HL-60 (cell line): ENCODE measurements at places on chromosomes 7 and 10.

DNA sequence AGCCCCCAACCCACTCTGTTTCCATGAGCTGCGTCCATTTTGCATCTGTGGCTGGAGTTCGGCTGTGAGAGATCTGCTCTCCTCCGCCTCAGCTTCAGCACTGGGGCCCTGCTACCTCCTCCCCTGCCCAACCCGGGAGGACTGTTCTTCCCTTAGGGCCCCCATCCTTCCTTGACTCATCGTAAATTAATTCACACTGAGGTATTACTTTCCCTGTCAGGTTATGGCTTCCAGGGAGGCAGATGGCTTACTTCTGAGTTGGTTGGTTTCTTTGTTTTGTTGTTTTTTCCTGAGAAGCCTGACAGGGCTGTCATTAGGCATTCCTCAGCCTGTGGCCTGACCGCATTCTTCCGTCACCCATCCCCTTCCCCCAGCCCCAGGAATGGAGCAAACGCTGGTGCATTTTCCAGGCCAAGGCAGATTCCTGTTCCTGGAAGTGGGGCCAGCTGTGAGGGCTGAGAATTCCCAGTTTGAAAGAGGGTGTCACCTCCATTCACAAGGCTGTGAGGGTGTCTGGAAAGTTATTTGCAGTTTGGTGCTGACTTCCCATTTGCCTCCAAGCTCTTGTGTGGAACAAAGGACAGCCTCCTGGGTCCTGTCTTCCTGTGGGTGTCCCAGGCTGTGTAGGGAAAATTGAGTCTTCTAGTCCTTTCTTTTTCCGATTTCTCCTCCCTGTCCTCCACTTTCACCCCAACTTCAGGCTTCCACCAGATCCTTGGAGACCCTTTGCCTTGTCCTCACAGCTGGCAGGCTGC, 11.7 kb downstream of the CPA5 start:
- no peak for DNase-seq

GRCh38 chr7:130281260-130281659, 11.7 kb upstream of the CPA4 start:
- no peak for DNase-seq

DNA sequence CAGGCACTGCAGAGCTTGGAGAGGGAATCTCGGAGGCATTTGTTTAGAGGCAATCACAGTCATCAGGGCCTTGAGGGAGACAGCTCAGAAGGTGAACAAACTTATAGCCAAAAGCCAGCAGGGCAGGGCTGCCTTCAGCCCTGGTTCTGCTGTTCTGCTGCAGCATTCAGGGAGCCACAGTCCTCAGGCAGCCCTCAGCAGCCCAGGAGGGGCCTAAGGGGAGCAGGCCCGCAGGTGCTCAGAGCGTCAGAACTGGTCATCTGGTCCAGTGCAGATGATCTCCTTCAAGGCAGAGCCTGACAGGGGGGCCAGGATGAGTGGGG, 84.7 kb downstream of the ARHGAP22 start:
- DNase-seq, result no peak

- no peak for DNase-seq
Observed at GRCh38 chr7:100247152-100247757, 27.5 kb downstream of the PVRIG start.

DNA sequence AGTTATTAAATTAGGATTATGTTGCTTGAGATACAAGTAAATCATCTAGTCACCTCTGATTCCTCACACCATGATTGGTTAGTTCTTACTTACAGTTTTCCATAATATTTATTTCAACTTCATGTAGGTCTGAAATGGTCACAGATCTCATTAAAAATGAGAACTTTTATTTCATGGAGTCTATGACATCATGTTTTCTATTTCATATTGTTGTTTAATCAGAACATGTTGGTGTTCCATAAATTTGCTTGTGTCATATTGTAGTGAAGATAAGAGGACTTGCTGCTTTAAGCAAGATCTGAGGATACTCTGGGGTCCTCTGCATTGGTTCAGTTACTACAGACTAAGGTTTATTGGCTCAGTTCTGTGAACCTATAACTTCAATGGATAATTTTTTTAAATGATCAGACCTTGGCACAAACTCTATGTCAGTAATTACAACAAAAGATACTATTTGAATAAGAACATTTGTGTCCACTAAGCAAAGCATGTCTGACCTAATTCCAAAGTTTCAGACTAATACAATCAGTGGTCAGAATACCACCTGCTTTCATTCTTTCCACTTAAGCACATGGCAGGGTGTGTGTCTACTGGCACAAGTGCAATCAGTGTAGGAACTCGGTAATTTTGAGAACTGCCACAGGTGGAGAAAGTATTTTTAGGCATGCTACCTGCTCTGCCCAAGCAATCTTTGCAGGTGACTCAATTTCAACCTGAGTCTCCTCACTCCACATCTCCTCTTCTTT, 68.5 kb downstream of the CCDC71L start:
- no peak for DNase-seq

- no peak for DNase-seq
Observed at GRCh38 chr10:80579181-80579763, 41.6 kb downstream of the SH2D4B start.

DNA sequence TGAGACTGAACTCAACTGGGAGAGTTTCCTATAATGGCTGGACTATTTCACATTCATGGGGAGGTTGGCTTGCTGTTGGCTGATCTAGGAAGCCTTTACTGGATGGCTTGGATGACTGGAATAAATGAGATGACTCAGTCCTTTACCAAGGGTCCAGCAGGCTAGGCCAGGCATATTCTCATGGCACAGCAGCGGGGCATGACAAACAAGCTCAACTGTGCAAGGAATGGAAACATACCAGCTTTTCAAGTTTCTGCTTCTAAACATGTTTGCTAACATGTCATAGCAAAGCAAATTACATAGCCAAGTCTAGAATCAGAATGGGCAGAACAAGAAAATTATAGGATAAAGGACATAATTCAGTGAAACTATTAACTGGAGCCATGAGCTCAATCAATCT, 46.8 kb upstream of the CRTAC1 start:
- no peak for DNase-seq
